ENCODE measurements at places on chromosomes 4 and X. TPM values are rescaled to one million over a fixed set of nuclear protein-coding genes. Genes with fewer than 3 reads are reported as not detected.

GRCh38 chr4:6676722-6677558, 16.7 kb upstream of the S100P start:
- no peak for DNase-seq
- H3K36me3 ChIP-seq: peaks cover 55% of the 10 kb centered on the region
- H3K27ac ChIP-seq: peak overlapping the region; percentile 98

DNA sequence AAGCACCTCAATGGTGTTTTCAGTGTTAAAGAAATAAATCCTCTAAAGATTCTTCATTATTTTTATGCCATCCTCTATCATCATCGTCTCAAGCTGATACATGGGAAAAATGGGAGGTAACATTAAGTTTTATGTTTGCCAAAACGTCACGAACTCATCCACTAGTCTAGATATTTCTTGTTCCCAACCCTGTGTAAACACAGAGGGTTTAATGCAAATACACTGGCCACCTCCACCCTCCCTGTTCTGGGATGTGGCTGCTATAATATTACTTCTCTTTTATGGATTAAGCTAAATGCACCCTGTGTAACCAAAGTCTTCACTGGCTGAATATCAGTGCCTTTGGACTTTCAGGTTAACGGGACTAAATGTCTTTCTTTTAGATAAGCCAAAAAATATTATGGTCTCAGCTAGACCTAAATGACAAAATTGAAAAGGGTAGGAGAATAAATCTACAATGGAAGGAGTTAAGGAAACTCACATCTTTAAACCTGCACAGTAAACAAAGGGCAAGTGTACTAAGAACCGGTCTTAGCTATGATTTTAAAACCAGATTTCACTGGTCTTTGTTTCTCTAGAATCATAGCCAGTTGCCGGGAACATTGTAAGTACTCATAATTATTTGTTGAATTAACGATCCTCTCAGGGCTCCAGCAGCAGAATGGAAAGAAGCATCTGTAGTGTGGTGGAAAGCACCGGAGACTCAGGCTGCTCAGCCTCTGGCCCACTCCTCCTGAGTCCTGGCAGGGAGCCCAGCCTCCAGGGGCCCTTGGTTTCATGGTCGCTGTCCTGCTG, 103.5 kb upstream of the NOCT start:
- no peak for DNase-seq
- no peak overlapping the region for H3K4me3 ChIP-seq
- peaks cover 3% of the 10 kb centered on the region for H3K27me3 ChIP-seq
- no peaks in the 10 kb centered on the region for H3K36me3 ChIP-seq
- H3K27ac ChIP-seq: no peak overlapping the region

GRCh38 chr4:16909281-16909680, 10.8 kb upstream of the LDB2 start:
- H3K27ac ChIP-seq: no peak overlapping the region
- DNase-seq: no peak
- H3K4me1 ChIP-seq: peaks cover 7% of the 10 kb centered on the region
- H3K27me3 ChIP-seq: peaks cover 3% of the 10 kb centered on the region

- no peak overlapping the region for H3K4me3 ChIP-seq
- no peaks in the 10 kb centered on the region for H3K36me3 ChIP-seq
Observed at GRCh38 chr4:138192113-138192512, 50.0 kb downstream of the SLC7A11 start.

- H3K27me3 ChIP-seq: no peaks in the 10 kb centered on the region
- DNase-seq: no peak
- H3K36me3 ChIP-seq: no peaks in the 10 kb centered on the region
Observed at GRCh38 chrX:10485326-10485725, 135.1 kb downstream of the MID1 start.

- no peak overlapping the region for H3K27ac ChIP-seq
- no peak for DNase-seq
- H3K27me3 ChIP-seq: no peaks in the 10 kb centered on the region
Observed at GRCh38 chr4:174810834-174811233, 18.2 kb downstream of the GLRA3 start.

DNA sequence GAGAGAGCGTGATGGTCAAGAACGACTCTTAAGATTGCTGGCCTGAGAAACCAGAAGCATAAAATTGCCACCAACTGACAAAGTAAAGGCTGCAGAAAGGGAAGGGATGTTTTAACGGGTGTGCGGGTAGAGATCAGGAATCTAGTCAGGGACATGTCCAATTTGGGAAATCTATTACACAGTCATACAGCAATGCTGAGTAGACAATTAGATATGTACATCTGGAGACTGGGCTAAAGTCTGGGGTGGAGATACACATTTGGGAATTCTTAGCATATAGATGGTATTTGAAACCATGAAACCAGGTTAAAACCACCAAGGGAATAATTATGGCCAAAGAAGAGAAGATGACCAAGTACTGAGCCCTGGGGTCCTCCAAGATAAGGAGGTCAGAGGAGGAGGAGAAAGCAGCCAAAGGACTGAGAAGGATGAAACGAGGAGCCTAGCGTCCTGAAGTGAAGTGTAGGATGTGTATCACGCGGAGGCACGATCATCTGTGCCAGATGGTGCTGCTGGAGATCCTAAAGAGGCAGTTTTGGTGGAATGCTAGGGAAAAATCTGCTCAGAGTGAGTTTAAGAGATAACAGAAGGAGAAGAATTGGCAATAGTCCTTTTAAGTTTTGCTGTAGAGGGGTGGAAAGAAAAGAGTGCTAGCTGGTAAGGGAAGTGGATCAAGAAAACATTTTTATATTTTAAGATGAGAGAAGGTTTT, 36.5 kb downstream of the SEC24D start:
- H3K27me3 ChIP-seq: no peaks in the 10 kb centered on the region
- no peaks in the 10 kb centered on the region for H3K4me1 ChIP-seq
- peaks cover 39% of the 10 kb centered on the region for H3K36me3 ChIP-seq

DNA sequence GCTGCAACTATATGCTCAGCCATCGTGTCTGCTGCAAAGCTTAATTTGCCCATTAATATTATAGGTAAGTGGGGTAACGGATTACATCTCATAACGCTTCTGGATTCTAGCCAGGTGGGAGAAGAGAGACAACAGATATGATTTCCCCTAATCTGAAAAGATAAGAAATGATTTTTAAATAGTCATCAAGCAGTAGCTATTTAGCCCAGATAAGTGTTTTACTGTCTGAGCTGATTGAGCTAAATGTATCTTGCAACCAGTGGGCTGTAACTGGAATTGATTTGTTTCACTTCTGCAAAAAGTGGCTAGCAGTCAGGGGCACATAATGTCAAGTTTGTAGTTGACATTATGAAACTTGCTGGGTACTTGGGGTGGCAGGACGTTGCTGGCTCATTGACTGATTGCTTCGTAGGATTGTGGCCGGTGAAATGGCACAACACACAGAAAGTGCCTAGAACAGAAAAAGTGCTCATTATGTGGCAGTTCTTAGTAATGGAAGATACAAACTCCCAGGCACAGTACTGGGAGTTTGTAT, 18.5 kb downstream of the LAP3 start:
- H3K27me3 ChIP-seq: no peaks in the 10 kb centered on the region
- no peak overlapping the region for H3K4me3 ChIP-seq
- H3K27ac ChIP-seq: no peak overlapping the region
- H3K4me1 ChIP-seq: peaks cover 15% of the 10 kb centered on the region
- H3K36me3 ChIP-seq: peaks cover 62% of the 10 kb centered on the region

DNA sequence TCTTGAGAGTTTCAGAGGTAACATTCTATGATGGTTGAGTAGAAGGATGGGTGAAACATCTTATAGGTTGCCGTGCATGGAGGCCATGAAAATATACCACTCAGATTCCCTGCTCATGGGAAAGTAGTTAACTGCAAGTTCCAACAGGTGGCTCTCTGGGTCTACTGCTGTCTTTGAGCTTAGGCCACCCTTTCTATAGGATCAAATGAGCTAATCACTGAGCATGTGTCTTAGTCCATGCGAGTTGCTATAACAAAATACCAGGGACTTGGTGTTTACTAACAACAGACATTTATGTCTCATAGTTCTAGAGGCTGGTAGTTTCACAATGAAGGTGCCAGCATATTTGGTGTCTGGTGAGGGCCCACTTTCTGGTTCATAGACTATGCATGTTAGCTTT, 144.8 kb upstream of the UNC5C start:
- DNase-seq: no peak
- H3K4me1 ChIP-seq: no peaks in the 10 kb centered on the region
- no peak overlapping the region for H3K4me3 ChIP-seq

DNA sequence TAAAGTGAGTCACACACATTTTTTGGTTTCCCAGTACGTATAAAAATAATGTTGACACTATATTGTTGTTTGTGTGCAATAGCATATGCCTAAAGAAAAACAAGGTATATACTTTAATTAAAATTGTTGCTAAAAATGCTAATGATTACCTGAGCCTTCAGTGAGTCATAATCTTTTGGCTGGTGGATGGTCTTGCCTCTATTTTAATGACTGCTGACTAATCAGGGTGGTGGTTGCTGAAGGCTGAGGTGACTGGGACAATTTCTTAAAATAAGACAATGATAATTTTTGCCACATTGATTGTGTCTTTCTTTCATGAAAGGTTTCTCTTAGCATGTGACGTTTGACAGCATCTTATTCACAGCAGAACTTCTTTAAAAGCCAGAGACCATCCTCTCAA, 21.0 kb upstream of the ANXA10 start:
- H3K4me3 ChIP-seq: no peak overlapping the region
- H3K27ac ChIP-seq: no peak overlapping the region
- H3K36me3 ChIP-seq: no peaks in the 10 kb centered on the region
- no peaks in the 10 kb centered on the region for H3K27me3 ChIP-seq

- H3K36me3 ChIP-seq: no peaks in the 10 kb centered on the region
- H3K27me3 ChIP-seq: no peaks in the 10 kb centered on the region
- DNase-seq: no peak
- H3K4me1 ChIP-seq: no peaks in the 10 kb centered on the region
Observed at GRCh38 chrX:141903400-141904155, at the start of gene MAGEC1. MAGEC1 (plus strand) TSS chrX:141903894; CDS start chrX:141905073, 1,179 bp downstream.

Gene HSFX2
- total RNA-seq: 0.53 TPM

Gene PABPC1L2A
- not detected for total RNA-seq

Gene SLIT2
- total RNA-seq: not detected

Measured in activated CD8-positive, alpha-beta memory T cell treated with anti-CD3 and anti-CD28 coated beads, Interleukin-2, amount 10 ng/mL, durations not matched to agents 7 days and 5 days (primary cell).